ENCODE measurements at places on chromosomes 13 and 19.

DNA sequence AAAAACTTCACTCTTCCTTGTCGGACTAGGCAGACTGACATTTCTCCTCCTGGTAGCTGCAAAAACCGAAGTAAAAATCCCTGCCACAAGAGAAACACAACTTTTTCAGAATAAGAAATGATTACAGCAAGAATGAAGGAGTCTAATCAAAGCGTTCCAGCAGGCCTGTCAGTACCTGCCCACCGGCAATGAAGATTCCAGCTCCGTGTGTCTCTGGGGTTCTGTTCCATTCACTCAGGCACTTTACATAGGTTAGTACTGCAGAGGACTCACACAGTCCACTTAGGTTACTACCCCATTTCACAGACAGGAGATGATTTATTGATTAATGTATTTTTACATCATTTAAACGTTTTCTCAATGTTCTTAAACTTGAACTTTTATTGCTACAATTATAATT lies 275.5 kb downstream of the NHLRC3 start:
- DNase-seq: no peak

DNA sequence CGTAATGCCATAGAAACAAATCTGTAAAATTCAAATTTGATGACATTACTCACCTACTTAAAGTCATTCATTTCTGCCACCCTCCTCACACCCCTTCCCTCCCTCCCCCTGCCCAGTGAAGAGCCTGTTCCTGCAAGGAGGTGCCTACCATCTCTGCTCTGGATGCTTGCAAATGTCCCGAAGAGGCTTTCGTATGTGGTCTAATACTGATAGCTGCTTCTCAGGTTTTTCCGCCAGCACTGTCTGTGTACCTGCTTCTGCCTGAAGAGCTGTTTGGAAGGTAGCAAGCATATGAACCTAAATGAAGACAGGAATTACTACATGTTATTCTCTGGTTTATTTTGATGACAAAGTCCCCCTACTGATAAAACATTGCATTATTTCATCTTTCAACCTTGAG lies 57.1 kb downstream of the GPALPP1 start:
- no peak for DNase-seq

DNA sequence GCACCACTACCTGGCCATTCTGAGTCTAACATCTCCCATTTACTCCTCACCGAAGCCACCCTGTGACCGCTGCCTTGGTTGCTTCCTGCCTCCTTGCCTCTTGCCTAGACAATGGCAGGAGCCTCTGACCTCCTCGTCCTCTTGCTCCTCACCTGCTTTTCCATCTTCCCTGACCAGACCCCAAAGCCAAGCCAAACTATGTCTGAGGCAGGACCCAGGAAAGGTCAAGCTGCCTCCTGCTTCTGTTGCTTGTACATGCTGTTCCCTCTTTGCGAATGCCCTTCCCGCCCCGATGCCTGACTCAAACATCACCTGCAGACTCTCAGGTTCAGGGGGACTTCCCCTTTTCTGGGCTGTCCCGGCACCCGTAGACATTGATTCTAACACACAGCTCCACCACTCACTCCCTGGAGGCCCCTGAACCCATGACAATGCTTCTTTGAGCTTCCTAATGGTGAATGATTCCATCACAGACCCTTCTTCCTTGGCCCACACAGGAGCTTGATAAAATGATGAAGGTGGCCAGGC lies 60.8 kb downstream of the F2RL3 start:
- DNase-seq: no peak

DNA sequence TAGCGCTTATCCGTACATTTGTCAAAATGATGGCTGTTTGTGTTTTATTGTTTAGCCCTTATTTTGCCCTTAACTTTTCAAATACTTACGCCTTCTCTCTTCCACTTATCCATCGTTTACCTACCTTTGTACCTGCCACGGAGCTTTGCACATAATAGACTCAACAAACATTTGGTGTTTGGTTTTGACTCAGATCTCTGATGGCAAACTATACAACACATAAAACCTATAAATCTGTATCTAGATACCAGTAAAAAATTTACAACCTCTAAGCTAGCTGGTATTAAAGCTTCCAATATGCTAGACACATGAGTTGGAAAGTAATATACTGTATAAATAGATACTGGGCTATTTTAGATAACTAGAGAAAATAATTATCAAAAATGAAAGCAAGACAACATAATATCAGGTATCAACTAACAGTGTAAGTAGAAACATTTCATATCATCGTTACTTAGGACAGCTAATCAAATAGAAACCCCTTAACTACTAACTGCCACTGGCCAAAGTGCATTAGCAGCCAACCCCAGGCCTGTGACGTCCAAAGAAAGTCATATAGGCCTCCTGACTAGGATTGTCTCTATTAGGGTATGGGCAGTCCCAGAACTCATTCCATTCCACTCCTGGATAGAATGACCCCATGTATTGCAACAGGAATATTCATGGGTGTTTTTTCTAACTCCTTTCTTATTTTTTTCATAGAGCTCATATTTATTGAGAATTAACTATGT lies 53.8 kb downstream of the KCTD12 start:
- DNase-seq: no peak

DNA sequence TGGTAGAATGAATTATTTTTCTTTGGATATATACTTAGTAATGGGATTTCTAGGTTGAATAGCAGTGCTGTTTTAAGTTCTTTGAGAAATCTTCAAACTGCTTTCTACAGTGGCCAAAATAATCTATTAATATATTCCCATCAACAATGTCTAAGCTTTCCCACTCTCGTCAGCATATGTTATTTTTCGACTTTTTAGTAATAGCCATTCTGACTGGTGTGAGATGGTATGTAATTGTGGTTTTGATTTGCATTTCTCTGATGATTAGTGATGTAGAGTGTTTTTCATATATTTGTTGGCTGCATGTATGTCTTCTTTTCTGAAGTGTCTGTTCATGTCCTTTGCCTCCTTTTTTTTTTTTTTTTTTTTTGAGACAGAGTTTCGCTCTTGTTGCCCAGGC lies 90.2 kb upstream of the CSNK1A1L start:
- no peak for DNase-seq

- DNase-seq: no peak
These were observed 120.5 kb downstream of the STK24 start for GRCh38 chr13:98456413-98456845.

DNA sequence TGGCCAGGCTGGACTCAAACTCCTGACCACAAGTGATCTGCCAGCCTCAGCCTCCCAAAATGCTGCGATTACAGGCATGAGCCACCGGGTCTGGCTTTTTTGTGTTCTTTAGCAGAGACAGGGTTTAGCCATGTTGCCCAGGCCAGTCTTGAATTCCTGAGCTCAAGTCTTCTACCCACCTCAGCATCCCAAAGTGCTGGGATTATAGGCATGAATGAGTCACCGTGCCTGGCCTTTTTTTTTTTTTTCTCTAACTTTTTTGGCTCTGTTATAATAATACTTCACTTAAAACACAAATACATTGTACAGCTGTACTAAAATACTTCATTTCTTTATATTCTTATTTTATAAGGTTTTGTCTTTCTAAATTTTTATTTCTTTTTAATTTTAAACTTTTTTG lies 599.5 kb upstream of the PCDH9 start:
- DNase-seq: no peak

- no peak for DNase-seq
These were observed 1.7 kb upstream of the SLITRK5 start for GRCh38 chr13:87669379-87669978.

GRCh38 chr19:51462276-51462675 lies 4.0 kb upstream of the SIGLEC8 start:
- no peak for DNase-seq

DNA sequence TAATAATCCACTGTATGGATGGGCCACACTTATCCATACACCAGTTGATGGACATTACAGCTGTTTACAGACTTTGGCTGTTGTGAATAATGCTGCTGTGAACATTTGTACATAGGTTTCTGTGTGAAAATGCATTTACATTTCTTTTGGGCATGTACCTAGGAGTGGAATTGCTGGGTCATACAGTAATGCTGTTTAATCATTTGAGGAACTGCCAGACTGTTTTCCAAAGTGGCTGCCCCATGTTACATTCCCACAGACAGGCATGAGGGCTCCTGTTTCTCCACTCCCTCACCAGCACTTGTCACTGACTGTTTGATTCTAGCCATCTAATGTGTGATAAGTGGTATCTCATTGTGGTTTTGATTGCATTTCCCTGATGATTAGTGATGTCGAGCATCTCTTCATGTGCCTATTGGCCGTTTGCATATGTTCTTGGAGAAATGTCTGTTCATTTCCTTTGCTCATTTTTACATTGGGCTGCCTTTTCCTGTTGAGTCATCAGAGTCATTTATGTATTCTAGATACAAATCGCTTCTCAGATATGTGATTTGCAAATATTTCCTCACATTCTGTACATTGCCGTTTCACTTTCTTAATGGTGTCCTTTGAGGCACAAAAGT lies 12.8 kb downstream of the TMEM255B start:
- no peak for DNase-seq

DNA sequence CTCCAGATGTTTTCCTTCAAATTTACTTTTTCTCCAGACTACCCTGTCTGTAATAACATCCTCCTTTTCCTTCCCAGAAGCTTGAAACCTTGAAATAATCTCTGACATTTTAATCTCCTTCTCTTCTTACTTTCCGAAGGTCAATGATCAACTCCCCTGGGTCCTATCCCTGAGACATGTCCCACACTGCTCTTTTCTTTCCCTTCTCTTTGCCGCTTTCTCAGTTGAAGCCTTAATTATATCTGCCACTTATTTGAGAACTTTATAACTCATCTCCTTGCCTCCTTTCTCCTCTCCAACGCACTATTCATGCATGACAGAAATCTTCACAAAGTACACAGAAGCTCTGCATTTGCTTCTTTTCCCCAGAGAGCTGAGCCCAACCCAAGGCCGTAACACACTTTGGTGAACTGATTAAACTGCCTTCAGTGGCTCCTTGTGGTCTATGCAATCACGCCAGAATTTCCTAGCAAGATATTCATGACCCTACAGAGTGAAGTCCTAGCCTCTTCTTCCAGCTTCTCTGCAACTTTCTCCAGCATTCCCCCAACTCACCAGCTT lies 9.2 kb upstream of the WASF3 start:
- no peak for DNase-seq

- DNase-seq: no peak
These were observed 517.2 kb upstream of the SLITRK1 start for GRCh38 chr13:84399320-84400085.

GRCh38 chr13:32503727-32504126 lies 34.9 kb downstream of the N4BP2L2 start:
- DNase-seq: no peak

DNA sequence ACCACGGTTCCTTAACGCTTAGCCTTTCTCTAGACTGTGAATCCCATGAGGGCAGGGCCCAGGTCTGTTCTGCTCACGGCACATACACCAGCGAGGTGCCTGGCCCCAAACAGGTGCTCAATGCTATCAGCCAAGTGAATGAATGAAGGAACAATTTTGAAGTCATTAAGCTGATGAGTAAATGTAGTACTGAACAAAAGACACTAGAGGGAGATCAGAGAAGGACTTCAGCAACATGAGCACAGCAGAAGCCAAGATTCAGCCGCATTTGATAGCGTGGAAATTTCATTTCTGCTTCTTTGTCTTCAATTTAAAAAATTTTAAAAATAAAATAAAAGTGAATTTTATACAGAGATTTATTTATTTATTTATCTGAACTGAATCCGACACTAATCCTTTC lies 20.1 kb upstream of the MYO16 start:
- no peak for DNase-seq

DNA sequence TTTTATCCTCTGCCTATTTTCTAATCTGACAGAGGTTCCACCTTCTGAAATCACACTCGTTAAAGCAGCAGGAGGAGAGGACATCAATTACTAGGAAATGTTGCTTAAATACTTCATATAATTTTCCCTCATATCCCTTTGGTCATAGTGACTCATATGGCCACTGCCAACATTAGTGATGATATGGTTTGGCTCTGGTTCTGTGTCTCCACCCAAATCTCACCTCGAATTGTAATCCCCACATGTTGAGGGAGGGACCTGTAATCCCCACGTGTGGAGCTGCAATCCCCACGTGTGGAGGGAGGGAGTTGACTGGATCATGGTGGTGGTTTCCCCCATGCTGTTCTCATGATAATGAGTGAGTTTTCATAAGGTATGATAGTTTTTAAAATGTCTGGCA lies 618.4 kb upstream of the SLITRK5 start:
- DNase-seq: no peak

- no peak for DNase-seq
These were observed 429.8 kb downstream of the FOXO1 start for GRCh38 chr13:40236566-40237168.

DNA sequence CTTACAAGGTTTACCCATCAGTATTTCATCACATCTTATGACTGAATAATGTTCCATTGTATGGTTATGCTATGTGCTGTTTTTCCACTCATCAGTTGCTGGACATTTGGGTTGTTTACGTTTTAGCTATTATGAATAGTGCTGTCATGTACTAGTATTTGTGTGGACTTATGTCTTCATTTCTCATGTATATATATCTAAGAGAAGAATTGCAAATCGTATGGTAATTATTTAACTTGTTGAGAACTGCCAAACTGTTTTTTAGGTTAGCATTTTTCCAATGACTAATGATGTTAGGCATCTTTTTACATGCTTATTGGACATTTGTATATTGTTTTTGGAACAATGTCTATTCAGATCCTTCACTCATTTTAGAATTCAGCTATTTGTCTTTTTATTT lies 368.3 kb downstream of the LMO7 start:
- no peak for DNase-seq

DNA sequence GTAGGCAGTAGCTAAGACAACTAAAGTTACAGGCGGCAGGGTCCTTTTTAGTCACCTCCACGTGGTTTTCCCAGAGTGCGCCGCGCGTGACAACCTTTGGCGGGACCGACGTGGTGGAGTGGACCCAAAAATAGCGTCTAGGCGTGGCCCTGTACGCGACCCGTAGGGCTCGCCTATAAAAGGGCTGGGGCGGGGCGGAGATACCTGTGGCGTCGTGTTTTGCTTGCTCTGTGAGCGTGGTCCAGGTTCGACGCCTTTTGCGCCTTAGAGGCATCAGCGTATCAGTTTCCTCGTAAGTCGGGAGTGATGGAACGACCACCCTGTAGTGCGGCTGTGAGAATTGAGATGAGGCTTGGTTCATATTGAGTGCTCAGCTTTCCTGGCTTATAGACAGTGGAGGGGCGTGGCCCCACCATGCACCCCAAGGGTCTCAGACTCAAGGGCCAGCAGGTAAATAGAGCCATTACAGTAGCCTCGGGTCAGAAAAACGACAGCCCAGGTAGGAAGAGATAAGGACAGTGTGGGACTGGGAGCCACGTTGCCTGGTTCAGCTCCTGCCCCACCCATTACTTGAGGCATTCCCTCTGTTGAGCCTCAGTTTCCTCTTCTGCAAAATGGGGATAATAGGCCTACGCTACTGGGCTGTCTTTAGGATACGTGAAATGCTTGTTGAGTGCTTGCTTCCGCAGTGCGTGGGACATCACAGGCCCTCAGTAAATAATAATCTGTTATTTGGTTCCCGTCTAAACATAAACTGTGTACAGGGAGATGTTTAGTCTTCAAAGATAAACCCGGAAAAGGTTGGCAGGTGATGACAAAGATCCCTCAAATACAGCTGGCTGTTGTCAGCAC lies 693 bp upstream of the TMED1 start:
- peak; percentile 87 for DNase-seq

Measured in GOT3 (cell line).